Testis (tissue), 5 donors: ENCODE measurements at places on chromosomes 5 and 9. TPM values are rescaled to one million over a fixed set of nuclear protein-coding genes. Genes with fewer than 3 reads are reported as not detected.

DNA sequence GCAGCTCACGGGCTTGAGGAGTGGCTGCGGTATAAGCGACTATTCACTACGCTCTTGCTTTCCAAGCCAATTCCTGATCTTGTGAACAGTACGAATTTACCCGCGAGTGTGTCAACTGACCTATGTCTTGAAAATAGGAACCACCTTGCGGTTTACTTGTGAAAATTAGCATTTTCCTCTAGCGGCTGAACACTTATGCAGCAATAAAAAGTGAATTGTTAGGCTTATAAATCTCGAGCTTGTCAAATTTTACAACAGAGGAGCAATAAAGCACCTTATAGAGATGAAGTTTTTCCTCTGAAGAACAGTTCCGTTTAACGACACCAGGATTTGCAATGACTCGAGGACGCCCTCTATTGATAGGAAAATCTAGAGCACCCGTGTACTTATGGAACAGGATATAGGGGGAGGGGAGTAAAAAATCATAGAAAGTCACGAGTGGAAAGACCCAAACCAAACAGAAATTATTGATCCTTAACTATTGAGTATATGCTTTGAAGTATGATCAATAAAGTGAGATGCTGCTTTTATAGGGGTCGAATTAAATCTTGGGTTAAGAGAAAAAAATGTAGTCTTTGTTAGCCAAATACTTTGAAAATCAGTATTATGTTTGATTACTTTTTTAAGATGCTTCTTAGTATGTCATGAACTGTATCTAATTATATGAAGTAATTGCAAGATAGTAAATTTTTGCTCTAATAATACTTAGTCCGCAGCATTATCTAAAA, 1.9 kb upstream of the RGMB start:
- peak; percentile 88 for DNase-seq

RIOK2 gene
- 26.5 TPM for total RNA-seq

- no peak for DNase-seq
Observed at GRCh38 chr9:126809068-126809467, 4.2 kb downstream of the ZBTB43 start.

PDE8B gene
- 2.0 TPM for total RNA-seq

GRCh38 chr5:7852542-7852941, 1.6 kb upstream of the CFAP90 start:
- no peak for DNase-seq

GZMA gene
- total RNA-seq = 0.37 TPM

HACD4 gene
- 1.9 TPM for total RNA-seq

F12 gene
- 5.3 TPM for total RNA-seq

DNA sequence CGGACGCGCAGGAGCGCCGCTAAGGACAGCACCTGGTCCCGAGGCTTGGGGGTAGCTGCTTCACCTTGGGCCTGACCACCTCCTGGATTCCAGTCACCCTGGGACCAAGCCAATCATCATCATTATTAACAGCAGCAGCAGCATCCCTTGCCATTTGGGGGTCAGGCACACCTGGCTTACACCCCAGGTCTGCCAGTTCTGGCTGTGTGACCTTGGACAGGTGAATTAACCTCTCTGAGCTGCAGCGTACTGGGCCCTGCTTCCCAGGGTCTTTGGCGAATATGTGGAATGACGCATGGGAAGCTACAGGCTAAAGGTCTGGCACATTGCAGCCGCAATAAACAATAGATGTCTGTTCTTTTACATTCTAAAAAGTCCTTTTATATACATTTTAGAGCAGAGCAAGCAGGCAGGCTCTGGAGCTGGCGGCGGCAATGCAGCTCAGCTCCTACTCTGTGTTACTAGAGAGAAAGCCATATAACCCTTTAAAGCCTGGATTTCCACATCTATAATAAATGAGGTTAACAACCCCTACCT, 97.8 kb upstream of the CPLX2 start:
- DNase-seq = no peak

DNA sequence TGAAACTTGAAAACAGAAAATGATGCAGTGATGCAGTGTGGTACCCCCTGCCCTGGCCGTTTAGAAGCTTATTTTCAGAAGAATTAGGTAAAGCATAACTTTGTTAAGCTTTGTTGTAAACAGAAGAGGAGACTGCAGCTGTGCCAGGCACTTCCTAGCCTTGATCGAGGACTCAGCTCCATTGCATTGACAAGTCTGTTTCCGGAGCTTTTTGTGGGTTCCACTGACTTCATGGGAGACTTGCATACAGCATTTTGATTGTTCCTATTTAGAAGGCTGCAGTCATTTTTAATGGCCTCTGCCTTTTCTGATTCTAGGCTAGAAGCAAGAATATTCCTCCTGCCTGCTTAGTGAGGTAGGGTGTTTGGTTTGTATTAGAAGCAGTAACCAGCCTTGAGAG, 12.3 kb downstream of the MVB12B start:
- no peak for DNase-seq

GRCh38 chr9:27473111-27473529, 51.0 kb upstream of the IFNK start:
- DNase-seq = peak; percentile 82

- no peak for DNase-seq
Observed at GRCh38 chr5:38697013-38697412, 140.6 kb upstream of the LIFR start.

GRCh38 chr5:170195961-170196360, 36.8 kb upstream of the C5orf58 start:
- DNase-seq = no peak

GRCh38 chr9:73237140-73237539, 85.5 kb downstream of the ANXA1 start:
- no peak for DNase-seq

DNA sequence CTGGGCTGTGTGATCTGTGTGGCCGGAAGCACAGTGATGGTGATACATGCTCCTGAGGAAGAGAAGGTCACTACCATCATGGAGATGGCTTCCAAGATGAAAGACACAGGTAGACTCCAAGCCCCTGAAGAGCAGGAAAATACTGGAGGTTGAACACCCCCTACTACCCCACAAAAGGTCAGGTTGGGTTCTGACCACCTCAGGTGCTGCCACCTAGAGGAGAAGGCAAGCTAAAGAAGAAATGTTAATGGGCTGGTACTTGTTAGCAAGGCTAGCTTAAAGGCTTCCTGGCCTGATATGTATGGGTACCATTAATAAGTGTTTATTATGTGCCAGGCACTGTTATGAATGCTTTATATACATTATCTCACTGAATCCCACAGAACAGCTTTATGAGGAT, 11.7 kb downstream of the NIPAL4 start:
- DNase-seq = no peak

DNA sequence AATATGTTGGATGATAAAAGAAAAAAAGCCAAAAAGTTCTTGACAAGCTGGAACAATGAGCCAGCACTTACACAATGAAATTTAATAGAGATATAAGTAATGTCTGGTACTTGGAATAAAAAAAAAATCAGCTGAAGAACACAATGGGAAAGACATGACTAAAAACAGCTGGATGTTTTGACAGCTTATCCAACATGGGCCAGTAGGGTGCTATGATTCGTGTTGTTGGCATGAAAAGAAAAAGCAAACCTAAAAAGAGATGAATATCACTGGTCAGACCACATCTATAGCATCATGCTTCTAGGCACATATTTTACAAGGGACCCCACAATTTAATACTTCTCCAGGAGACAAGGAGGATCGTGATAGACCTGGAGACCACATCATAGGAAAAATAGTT, 175.3 kb downstream of the ARL15 start:
- DNase-seq = no peak

DNA sequence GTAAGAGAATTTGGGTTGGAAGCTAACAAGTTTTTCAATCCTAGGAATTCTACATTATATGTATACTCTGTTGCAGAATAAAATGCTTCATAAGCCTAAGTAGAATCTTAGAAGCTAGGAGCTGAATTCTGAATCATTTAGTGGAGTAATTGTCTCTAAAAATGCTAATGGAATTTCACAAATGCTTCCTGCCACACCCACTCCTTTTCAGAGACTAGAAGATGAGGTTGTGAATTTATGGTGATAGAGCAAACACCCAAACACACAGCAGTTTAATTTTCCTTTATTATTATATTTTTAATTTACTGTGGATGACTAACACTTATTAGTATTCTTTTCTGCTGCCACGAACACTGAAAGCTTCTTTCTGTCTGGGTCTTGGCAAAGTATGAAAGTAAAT, 208.0 kb upstream of the PDE4D start:
- no peak for DNase-seq
